H9 (cell line): ENCODE measurements at places on chromosomes 2 and 18. TPM values are rescaled to one million over a fixed set of nuclear protein-coding genes. Genes with fewer than 3 reads are reported as not detected.

Gene MATN3
- 12.2 and 13.5 TPM in 2 replicates for total RNA-seq

Gene CKAP2L
- 18.8 and 23.3 TPM in 2 replicates for total RNA-seq

Gene LINC00305
- total RNA-seq, result not detected in 2 replicates

Gene DSG2
- total RNA-seq, result 104 and 107 TPM in 2 replicates

Gene FRZB
- 1.1 and 1.3 TPM in 2 replicates for total RNA-seq

Gene LAMA3
- 0.33 and 0.68 TPM in 2 replicates for total RNA-seq

Gene CFAP53
- 0.15 and 0.22 TPM in 2 replicates for total RNA-seq

- H3K27ac ChIP-seq, result no peak overlapping the region
- peaks cover 7% of the 10 kb centered on the region; the same call in 1 of the 2 replicates for H3K27me3 ChIP-seq
- H3K4me3 ChIP-seq, result no peak overlapping the region
Observed at GRCh38 chr18:57809190-57809589, 6.1 kb upstream of the ATP8B1 start.

GRCh38 chr2:107466984-107467773 is 359.5 kb upstream of the RGPD4 start:
- no peak for DNase-seq
- H3K4me1 ChIP-seq, result no peaks in the 10 kb centered on the region
- H3K36me3 ChIP-seq, result peaks cover 2% of the 10 kb centered on the region; the same call in 1 of the 3 replicates
- H3K27ac ChIP-seq, result no peak overlapping the region
- H3K4me3 ChIP-seq, result no peak overlapping the region

GRCh38 chr2:54735636-54736035 is 12.2 kb downstream of the EML6 start:
- no peaks in the 10 kb centered on the region for H3K4me1 ChIP-seq
- H3K27me3 ChIP-seq, result no peaks in the 10 kb centered on the region
- H3K36me3 ChIP-seq, result no peaks in the 10 kb centered on the region
- no peak overlapping the region for H3K27ac ChIP-seq
- no peak for DNase-seq
- no peak overlapping the region for H3K4me3 ChIP-seq

DNA sequence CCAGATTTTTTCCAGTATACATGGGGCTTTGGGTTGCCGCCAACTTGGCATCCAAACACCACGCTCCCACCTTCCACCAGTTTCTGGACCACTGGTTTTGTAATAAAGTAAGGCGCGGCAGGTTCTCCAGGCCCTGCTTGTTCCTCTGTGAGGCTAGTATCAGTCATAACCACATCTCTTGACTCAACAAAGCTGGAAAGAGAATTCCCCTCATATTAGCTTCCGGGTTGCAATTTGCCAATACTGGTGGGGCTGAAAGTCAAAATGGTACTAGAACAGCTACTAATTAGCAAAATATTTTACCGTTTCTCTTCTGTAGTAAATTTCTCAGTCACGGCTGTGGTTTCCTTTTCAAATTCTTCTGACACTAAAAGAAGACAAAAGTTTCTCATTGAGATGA is 25.0 kb downstream of the TTN start:
- DNase-seq, result no peak
- H3K27me3 ChIP-seq, result no peaks in the 10 kb centered on the region
- H3K36me3 ChIP-seq, result no peaks in the 10 kb centered on the region
- H3K27ac ChIP-seq, result no peak overlapping the region
- no peaks in the 10 kb centered on the region for H3K4me1 ChIP-seq

DNA sequence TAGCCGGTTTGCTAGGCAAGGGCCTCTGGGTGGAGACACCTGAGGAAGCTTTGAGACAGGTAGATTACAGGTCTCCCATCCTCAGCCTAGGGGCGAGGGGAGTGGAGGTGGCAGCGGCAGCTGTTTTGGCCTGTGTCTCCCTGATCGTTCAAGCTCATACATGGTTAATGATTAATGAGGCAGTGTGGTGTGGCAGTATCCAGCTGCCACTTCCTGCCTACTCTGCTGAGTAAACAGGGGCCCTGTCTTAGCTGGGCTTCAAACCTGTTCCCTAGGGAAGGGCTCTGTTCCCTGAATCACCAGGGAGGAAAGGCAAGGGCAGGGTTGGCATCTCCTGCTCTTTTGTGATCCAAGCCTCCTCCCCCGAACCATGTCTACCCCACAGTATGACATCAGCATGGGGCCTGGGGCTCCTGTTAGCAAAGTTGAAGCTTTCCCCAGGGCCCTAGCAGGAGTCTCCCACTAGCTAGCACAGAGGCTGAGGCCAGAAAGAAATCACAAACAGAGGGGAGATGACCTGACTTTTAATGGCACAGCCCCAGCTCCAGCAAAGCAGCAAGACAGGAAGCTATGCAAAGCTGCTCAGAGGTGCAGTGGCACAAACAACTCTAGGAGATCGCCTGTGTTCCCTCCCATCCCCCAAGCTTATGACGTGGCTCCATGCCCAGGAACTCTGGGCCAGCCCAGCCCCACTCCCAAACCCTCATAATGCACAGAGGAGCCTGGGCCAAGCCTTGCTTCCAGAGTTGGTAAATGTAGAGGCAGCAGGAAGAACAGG is 3.7 kb upstream of the TUBA4B start:
- H3K27ac ChIP-seq, result no peak overlapping the region
- H3K36me3 ChIP-seq, result peaks cover 9% of the 10 kb centered on the region; the same call in 2 of the 3 replicates
- no peaks in the 10 kb centered on the region; the same call in 1 of the 2 replicates for H3K27me3 ChIP-seq
- no peak for DNase-seq

DNA sequence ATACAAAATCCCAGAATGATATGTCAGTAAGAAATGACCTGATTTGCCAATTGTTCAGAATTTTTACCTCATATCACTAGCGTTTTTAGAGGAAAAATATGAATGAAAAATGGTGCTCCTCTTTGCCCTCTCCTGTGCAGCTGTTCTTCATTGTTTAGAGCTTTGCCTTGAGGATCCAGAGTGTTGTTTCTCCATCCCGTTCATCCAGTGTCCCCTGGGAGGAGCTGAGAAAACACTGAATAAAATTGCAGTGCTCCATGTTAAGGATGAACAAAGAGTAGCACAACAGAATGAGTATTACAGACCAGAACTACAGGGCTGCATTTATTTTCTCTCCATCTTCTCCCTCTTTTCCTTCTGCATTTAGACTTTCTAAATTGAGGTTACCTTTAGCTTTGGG is 133.1 kb downstream of the ADCYAP1 start:
- H3K27me3 ChIP-seq, result no peaks in the 10 kb centered on the region
- H3K4me1 ChIP-seq, result no peaks in the 10 kb centered on the region
- H3K4me3 ChIP-seq, result no peak overlapping the region
- no peak for DNase-seq
- H3K27ac ChIP-seq, result no peak overlapping the region

DNA sequence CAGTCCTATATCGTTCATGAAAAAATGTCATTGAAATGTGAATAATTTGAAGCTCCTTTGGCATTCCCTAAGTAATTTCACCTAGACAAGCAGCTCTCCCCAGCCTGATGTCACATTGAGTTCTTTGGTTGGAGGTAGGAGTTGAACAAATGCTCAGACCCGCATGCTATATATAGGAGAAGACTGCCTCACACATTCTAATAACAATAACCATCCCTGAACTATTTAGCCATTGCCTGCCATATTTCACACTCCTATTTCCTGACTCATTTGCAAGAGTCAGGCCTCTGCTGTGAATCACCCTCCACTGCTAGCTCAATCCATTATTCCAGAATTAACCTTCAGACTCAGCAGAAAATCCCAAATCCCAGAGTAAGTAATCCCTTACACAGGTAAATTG is 256.6 kb upstream of the ACVR2A start:
- H3K4me3 ChIP-seq, result no peak overlapping the region
- no peaks in the 10 kb centered on the region; the same call in 1 of the 2 replicates for H3K36me3 ChIP-seq
- H3K27ac ChIP-seq, result no peak overlapping the region
- H3K27me3 ChIP-seq, result no peaks in the 10 kb centered on the region
- no peaks in the 10 kb centered on the region for H3K4me1 ChIP-seq

- H3K4me3 ChIP-seq, result no peak overlapping the region
- DNase-seq, result no peak
- no peaks in the 10 kb centered on the region; the same call in 1 of the 2 replicates for H3K4me1 ChIP-seq
- H3K27me3 ChIP-seq, result no peaks in the 10 kb centered on the region
- no peak overlapping the region for H3K27ac ChIP-seq
Observed at GRCh38 chr2:37707393-37707792, 36.0 kb upstream of the CDC42EP3 start.

GRCh38 chr2:67996772-67997527 is 65.9 kb downstream of the C1D start:
- no peak for DNase-seq
- no peaks in the 10 kb centered on the region for H3K4me1 ChIP-seq
- no peak overlapping the region for H3K4me3 ChIP-seq
- H3K36me3 ChIP-seq, result no peaks in the 10 kb centered on the region
- no peaks in the 10 kb centered on the region for H3K27me3 ChIP-seq

- no peaks in the 10 kb centered on the region for H3K27me3 ChIP-seq
- H3K36me3 ChIP-seq, result no peaks in the 10 kb centered on the region
- no peak overlapping the region for H3K27ac ChIP-seq
Observed at GRCh38 chr18:49070552-49070951, 119.8 kb upstream of the SMAD7 start.

DNA sequence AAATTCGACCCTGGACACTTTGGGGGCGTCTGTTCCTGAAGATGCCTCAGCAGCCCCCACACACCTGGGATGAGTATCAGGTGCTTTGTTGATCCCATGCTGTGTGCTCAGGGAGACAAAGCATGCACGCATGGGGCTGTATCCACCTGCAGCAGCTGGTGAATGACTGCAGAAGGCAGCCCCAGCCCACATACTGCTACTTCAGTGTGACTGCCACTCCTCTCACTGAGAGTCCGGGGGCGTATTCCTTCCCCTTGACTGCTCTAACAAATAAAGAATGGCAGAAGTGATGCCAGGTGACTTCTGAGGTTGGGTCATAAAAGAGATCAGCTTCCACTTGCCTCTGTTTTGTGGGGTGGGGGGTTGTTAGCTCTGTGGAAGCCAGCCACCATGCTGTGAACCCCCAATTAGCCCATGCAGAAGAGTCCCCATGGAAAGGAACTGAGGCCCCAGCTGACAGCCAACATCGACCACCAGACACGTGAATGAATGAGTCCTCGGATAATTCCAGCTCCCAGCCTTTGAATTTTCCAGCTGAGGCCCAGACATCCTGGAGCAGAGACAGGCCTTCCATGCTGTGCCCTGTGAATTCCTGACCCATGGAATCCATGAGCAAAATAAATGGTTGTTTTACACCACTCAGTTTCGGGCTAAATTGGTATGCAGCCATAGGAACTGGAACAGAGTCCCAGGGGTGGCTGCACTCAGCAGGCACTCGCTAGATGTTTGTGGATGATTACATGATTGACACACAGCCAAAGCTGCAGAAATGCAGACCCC is 289.3 kb downstream of the CELF4 start:
- DNase-seq, result no peak
- no peak overlapping the region for H3K4me3 ChIP-seq
- H3K27me3 ChIP-seq, result no peaks in the 10 kb centered on the region
- no peaks in the 10 kb centered on the region for H3K36me3 ChIP-seq
- no peaks in the 10 kb centered on the region for H3K4me1 ChIP-seq

DNA sequence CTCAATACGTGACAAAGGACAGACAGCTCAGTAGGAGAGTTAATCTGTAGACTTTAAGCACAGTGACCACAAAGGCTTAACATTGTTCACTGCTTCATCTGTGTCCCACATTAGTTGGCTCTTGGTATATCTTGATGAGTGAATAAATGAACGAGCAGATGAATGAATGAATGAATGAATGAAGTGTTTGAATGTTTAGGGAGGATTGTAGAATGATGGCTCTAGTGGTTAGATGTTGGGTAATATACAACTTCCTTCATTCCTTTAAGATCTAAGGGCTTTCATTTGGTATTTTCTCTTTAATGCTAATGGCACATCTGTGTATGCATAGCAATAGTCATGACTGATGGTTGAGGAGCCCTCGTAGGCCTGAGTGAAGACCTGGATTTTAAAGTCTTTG is 40.5 kb downstream of the ZNF407 start:
- no peaks in the 10 kb centered on the region; the same call in 1 of the 2 replicates for H3K4me1 ChIP-seq
- no peak overlapping the region for H3K27ac ChIP-seq
- DNase-seq, result no peak
- H3K27me3 ChIP-seq, result no peaks in the 10 kb centered on the region

GRCh38 chr2:119292226-119292625 is 68.6 kb downstream of the STEAP3 start:
- no peaks in the 10 kb centered on the region for H3K27me3 ChIP-seq
- H3K4me3 ChIP-seq, result no peak overlapping the region
- H3K27ac ChIP-seq, result no peak overlapping the region
- H3K36me3 ChIP-seq, result no peaks in the 10 kb centered on the region

DNA sequence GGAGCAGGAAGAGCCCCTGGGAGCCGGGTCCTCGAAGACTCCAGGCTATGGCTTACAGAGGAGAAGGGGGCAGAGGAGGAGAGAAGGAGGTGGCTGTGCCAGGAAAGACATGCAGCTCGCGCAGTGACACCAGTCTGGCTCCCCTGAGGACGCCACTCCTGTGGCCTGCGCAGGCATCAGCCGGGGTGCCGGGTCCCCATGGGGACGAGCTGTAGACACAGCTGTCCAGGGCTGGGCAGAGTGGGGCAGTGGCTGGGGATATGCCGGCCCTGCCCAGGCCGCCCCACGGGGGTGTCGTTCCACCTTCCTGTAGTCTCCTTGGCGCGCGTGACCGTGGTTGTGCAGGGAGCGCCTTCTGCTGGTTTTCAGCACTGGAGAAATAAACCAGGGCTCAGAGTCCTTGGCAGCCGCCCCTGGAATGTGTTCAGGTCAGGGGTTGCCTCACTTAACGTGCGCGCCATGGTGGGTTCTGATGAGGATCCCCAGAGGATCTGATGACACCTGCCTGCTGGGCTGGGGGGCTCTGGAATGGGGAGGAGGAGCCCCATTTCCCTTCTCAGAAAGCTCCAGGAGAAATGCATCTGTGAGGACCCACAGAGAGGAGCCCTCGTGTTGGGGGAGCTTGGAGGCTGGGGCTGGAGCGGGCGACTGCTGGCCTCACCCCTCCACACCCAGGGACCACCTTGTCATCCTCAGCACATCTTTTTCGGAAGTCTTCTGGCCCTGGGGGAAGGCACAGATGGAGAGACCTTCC is 26.7 kb downstream of the RAMP1 start:
- H3K4me3 ChIP-seq, result no peak overlapping the region
- no peaks in the 10 kb centered on the region for H3K4me1 ChIP-seq
- no peaks in the 10 kb centered on the region for H3K27me3 ChIP-seq
- DNase-seq, result peak; percentile 27
- H3K27ac ChIP-seq, result no peak overlapping the region

GRCh38 chr2:35462226-35462998 is 893.2 kb upstream of the CRIM1 start:
- no peaks in the 10 kb centered on the region for H3K27me3 ChIP-seq
- H3K4me1 ChIP-seq, result no peaks in the 10 kb centered on the region
- no peaks in the 10 kb centered on the region for H3K36me3 ChIP-seq
- DNase-seq, result no peak
- H3K4me3 ChIP-seq, result no peak overlapping the region

GRCh38 chr2:15730545-15731212 is 139.0 kb downstream of the DDX1 start:
- H3K36me3 ChIP-seq, result no peaks in the 10 kb centered on the region
- no peak for DNase-seq
- no peak overlapping the region for H3K27ac ChIP-seq
- no peak overlapping the region for H3K4me3 ChIP-seq
- H3K4me1 ChIP-seq, result 0 out of 2 replicates have a peak, but pooled peaks cover 3% of the 10 kb centered on the region
- H3K27me3 ChIP-seq, result no peaks in the 10 kb centered on the region
